ENCODE measurements at places on chromosomes 12 and 14. TPM values are rescaled to one million over a fixed set of nuclear protein-coding genes. Genes with fewer than 3 reads are reported as not detected.

Gene TMEM132C
- total RNA-seq = not detected

Gene NTS
- total RNA-seq = not detected

Gene HVCN1
- total RNA-seq = 4.1 TPM

Gene WNT1
- not detected for total RNA-seq

Gene DEGS2
- not detected for total RNA-seq

Gene PAN2
- total RNA-seq = 5.5 TPM

Gene ANKRD13A
- 36.5 TPM for total RNA-seq

Gene SIX6
- total RNA-seq = not detected

Gene FAM222A
- 1.1 TPM for total RNA-seq

Gene RTL1
- not detected for total RNA-seq

Gene MYO1H
- total RNA-seq = not detected

Gene PIWIL1
- not detected for total RNA-seq

Gene VPS29
- total RNA-seq = 133 TPM

Gene BCAT1
- 100 TPM for total RNA-seq

Gene PLEKHG7
- total RNA-seq = not detected

Gene AKAP6
- 0.10 TPM for total RNA-seq

Gene CIROP
- not detected for total RNA-seq

Gene AQP6
- not detected for total RNA-seq

Gene HIP1R
- total RNA-seq = 77.3 TPM

Gene LALBA
- total RNA-seq = not detected

Gene PSME2
- 179 TPM for total RNA-seq

Gene CTSG
- total RNA-seq = not detected

Gene SIX4
- total RNA-seq = 1.00 TPM

Gene KLHL33
- total RNA-seq = 0.34 TPM

Gene IAPP
- not detected for total RNA-seq

Gene AQP2
- not detected for total RNA-seq

Gene RNASE13
- not detected for total RNA-seq

Gene DDX55
- 27.7 TPM for total RNA-seq

Gene KERA
- not detected for total RNA-seq

Gene TMEM132D
- not detected for total RNA-seq

All from mammary microvascular endothelial cell (primary cell).